ENCODE measurements at places on chromosomes 11 and 22. TPM values are rescaled to one million over a fixed set of nuclear protein-coding genes. Genes with fewer than 3 reads are reported as not detected.

Gene VEGFB
- total RNA-seq = 98.1 TPM

Gene CASP1
- 12.4 TPM for total RNA-seq

Gene TEX12
- 0.46 TPM for total RNA-seq

Gene OR10G8
- total RNA-seq = not detected

Gene USP2
- 1.1 TPM for total RNA-seq

Gene PHF21B
- total RNA-seq = not detected

Gene CASP5
- not detected for total RNA-seq
